ENCODE measurements at places on chromosomes 16 and 17.
A peak's percentile ranks its signal among the peaks of the same experiment; 100 is the strongest.

DNA sequence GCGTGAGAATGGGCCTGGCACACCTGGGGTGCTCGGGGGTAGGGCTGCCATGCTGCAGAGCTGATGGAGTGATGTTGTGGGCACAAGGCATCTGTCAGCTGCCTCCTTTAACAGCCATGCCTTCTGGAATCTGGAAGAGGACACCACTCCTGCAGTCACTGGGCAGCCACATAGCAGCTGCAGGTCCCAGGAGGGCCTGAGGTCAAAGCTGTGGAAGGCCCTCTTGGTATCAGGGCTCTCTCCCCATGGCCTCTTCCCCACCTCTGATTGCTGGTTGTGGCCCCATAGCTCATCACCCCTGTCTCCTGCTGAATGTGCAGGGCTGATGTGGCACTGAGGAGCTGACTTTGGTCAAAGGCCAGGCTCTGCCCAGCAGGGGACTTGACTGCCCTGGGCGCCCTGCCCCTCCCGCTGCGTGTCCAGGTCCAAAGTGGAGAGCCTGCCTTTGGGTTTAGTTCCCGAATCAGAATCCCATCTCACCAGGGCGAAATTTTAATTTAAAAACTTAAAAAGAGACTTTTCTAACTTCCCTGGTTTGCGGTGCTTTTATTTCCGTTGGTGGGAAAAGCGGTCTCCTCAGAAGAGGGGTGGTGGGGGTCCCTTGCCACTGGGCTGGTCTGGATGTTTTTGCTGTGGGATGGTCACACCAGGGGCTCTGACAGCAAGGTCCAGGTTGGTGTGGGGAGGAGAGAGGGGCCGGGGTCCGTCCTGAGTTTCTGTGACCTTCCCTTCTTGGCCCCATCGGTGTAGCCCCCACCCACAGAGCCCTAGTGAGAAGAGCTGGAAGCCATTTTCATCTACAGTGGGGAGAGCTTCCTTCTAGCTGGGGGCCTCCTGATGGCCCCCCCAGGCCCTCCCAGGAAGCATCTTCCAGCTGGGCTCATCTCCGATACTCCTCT, 5.9 kb downstream of the UBALD2 start:
- DNase-seq = no peak

DNA sequence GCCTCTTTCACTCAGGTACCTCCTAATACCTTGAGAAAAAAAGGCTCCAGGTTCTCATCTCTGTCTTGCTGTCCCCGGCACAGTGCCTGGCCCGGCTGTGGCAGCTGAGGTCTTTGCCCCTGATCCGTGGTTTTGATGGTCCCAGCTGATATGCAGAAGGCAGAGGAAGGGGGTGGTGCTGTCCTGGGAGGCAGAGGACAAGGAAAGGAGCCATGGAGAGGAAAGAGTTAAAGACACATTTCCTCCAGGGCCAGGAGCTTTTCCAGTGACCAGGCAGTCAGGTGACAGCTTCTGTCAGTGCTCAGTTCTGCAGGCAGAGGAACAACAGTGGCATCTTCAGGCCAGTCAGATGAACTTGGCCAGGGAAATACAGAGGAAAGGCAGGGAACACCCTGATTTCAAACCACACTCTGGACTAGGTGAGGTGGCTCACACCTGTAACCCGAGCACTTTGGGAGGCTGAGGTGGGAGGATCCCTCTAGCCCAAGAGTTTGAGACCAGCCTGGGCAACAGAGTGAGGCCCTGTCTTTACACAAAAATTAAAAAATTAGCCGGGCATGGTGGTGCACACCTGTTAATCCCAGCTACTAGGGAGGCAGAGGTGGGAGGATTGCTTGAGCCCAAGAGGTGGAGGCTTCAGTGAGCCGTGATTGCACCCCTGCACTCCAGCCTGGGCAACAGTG, 3.3 kb upstream of the COG1 start:
- DNase-seq = peak; percentile 22

DNA sequence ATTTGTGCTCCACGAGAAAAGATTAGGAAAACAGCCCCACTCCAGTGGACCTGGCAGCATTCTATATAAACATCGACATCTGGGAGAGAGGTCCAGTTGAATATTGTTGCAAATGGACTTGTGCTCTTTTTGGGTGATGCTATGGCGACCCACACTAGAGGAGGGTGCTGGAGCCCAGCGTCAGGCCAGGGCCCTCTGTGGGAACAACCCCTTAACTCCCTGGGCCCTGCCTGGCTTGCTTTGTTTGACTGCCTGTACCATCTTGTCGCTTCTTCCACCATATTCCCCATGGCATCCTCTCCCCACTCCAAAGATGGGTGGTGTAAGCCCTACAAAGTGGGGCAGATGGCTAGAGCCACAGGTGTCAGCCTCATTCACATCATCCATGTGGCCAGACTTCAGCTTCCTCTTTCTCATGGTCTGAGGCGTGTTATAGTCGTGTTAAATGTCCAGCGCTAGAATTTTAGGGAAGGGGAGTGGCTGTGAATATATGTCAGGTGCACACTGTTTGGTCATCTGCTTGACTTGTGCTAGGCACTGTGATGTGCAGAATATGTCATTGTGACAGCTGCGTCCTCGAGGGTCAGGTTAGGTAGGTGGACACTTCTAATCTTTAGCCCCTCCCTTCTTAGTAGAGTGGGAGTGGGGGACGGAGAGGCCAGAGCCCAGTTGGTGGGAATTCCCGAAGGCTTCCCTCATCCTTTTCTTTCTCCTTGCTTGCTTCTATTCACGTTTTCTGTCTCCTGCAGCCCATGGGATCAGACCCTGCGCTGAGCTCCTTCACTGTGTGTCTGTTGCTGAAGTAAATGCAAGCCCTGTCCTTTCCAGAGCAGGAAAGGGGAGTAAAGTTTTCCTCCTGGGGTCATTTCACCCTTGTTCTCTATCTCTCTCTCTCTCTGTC, 49.8 kb downstream of the MPRIP start:
- DNase-seq = no peak

GRCh38 chr16:15539197-15539596, 103.8 kb downstream of the MARF1 start:
- DNase-seq = no peak

DNA sequence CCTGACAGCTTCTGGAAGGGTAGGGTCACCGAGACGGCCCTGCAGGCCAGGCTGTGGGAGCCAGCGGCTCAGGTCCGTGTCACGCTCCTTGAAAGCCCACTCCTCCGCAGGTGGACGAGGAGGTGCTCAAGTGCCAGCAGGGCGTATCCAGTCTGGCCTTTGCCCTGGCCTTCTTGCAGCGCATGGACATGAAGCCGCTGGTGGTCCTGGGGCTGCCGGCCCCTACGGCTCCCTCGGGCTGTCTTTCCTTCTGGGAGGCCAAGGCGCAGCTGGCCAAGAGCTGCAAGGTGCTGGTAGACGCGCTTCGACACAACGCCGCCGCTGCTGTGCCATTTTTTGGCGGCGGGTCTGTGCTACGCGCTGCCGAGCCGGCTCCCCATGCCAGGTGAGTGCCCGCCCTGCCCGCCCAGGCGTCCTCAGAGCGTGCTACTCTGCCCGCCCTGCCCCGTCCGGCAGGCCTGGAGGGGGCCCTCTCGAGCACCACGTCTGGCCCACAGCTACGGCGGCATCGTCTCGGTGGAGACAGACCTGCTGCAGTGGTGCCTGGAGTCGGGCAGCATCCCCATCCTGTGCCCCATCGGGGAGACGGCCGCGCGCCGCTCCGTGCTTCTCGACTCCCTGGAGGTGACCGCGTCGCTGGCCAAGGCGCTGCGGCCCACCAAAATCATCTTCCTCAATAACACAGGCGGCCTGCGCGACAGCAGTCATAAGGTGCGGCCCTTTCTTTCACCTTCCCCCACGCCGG, 1.3 kb downstream of the NAGS start:
- no peak for DNase-seq

GRCh38 chr17:78241277-78242023, 10.0 kb downstream of the TMEM235 start:
- peak; percentile 9 for DNase-seq

- no peak for DNase-seq
Observed at GRCh38 chr17:58970609-58971450, 135.8 kb downstream of the TRIM37 start.

- DNase-seq = no peak
Observed at GRCh38 chr16:7731141-7731540, 398.5 kb downstream of the RBFOX1 start.

DNA sequence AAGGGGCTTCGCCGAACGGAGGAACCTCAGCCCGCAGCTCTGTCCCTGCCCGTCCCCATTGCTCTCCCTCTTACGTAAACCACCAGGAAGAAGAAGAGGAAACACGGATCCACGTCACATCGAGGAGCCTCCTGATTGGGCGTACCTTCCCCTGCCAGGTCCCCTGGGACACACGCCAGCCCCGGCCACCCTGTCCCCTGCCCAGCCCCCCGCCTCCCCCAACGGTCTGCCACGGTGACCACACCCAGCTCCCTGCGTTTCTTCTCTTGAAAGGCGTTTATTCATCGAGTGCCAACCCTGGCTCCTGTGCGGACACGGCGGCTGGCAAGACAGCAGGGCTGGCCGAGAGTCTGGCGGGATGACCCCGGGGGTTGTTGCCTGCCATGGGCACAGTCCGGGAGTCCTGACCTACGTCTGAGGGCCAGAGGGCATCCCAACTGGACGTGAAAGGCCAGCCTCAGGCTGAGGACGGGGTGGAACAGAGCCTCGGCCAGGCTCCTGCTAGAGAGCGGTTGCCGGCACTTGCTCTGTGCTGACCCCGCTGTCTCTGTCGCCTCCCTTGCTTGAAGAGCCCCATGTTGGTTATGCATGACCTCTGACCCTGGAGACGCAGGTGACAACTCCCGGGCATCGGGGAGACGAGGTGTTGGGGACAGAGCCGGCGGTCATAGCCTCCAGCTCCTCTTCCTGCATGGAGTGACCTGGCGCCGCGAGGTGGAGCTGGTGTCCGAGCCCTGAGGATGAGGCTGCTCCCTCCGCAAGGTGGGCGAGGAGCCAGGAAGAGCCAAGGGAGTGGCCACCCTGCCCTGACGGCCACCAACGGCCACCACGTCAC, 40.5 kb upstream of the ACSF3 start:
- DNase-seq = no peak

- peak; percentile 27 for DNase-seq
Observed at GRCh38 chr17:51764387-51764971, 394.0 kb downstream of the CA10 start.

Measured in non-pigmented ciliary epithelial cell (primary cell).